ENCODE measurements at places on chromosomes 7 and 10. TPM values are rescaled to one million over a fixed set of nuclear protein-coding genes. Genes with fewer than 3 reads are reported as not detected.

Gene NEUROG3
- not detected for polyA plus RNA-seq

Gene ODAD2
- 1.0 TPM for polyA plus RNA-seq

- no peak for DNase-seq
Measured at GRCh38 chr10:92434385-92434784, 139.5 kb downstream of the IDE start.

- no peak for DNase-seq
Measured at GRCh38 chr7:56229631-56230030, 113.4 kb upstream of the NUPR2 start.

DNA sequence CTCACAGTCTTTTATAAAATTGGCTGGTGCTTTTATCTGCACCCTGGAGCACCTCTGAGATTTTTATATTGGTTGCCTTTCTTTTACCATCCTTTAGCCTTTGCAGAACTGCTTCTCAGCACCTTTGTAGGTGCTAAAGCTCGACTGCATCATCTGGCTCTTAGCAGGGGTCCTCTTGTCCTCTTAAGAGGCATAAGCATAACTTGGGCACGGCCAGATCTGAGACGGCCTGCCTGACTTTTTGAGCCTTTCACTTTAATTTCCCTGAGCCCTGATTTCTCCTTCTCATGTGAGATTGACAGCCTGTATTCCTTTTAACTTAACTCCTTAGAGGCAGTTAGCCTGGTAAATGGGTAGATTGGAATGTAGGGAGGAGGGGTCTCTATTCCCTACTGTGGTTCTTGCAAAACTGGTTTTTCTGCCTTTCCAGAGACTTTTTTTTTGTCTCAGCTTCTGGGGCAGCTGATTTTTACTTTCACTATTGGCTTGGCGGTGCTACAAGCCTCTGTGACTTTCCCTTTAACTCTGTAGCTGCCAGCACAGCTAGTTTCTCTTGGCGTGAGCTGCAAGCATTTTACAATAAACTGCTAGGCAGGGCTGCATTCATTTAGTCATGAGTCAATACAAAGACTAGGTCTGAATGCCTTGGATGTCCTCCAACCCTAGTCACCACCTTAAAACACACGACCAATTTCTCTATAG, 24.0 kb downstream of the ZPBP start:
- peak; percentile 75 for DNase-seq

GRCh38 chr10:118818621-118819221, 64.0 kb upstream of the CACUL1 start:
- DNase-seq = no peak

DNA sequence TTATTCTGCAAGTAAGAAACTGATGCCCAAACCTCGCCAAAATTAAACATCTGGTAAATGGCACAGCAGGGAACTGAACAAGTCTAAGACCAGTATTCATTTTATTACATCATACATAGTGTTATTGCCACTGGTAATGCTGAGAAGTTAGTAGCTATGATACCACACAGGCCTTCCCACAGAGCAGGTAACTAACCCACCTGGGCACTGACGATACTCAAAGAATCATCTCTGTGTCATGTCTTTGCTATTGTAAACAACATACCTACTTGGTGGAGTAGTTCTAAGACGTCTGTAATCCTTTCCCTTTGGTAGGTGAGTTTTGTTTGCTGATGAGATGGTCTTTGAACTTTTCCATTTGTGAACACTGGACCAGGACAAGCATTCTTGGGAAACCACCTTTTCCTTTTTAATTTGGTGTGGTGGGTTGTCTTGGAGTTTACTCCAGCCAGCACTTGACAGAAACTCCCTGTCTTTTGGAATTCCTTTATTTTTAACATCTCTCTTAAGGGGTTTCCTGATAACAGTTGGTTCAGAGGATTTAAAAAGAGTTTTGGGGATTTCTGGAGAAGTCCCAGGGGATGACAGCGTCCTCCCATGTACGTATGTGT, 40.9 kb downstream of the PDSS1 start:
- DNase-seq = no peak

DNA sequence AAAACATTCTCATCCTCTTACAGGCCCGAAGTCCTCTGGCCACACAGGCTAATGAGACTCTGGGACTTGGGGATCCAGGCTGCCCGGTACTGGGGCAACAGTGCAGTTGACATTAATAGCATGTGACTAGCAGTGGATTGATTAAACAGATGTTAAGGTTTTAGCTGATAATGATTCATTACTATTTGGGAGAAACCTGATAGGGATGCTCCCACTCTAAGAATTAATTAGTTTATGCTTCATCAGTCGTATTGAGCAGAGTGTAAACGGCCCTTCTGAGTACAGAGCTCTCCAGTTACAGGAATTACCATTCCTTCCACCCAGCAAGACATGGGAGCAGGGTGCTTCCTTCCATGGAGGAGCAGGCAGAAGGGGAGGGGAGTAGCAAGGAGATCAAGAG, 82.7 kb downstream of the RPS24 start:
- DNase-seq = peak; percentile 53

- peak; percentile 60 for DNase-seq
Measured at GRCh38 chr10:70890917-70891431, 2.6 kb upstream of the PCBD1 start.

Gene CPA2
- polyA plus RNA-seq = 0.58 TPM

DNA sequence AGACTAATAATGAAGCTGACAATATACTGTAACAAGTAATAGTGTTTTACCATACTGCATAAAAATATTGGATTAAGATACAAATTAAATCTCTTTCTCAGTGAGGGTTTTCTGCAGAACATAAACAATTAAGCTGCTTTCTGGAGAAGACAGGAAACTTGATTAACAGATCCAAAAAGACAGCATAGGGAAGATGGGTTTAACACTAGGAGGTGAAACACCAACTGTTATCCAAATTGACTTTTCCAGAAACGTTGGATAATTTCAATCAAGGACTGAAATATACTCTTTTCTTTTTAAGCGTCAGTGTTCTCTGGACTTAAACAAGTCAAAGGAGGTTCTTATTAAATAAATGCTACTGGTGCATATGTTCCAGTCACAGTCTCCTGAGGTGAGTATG, 45.3 kb upstream of the IMMP2L start:
- no peak for DNase-seq

GRCh38 chr7:117164620-117165019, 158.2 kb downstream of the WNT2 start:
- DNase-seq = no peak

Gene MMD2
- 0.23 TPM for polyA plus RNA-seq

DNA sequence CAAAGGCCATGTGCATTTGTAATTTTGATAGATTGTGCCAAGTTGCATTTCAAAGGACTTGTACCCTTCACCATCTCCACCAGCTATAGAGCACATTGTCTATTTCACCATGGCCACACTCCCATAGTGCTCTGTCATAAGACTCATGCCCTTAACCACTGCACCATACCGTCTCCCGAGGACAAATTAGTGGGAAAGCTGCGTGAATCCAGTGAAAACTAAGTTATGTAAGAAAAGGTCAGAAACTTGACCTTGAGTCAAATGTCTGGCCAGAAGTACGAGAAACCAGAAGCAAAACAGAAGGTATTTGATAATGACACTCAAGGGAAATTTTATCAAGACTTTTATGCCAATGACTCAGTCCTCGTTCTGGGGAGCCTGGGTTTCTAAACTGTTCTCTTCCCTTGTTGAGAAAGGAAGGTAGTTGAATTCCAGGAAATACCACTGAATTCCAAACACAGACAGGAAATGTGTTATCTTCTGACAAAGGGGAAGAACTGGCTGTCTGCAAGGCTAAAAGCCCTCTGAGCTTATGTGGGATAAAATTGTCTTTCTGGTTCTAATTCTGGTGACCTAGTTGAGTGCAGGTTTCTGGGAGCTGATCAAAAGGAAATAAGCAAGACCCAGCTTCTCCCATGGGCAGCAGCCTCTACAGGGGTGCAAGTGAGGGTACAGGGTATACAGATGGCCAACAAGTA, 49.7 kb downstream of the CDK1 start:
- no peak for DNase-seq

DNA sequence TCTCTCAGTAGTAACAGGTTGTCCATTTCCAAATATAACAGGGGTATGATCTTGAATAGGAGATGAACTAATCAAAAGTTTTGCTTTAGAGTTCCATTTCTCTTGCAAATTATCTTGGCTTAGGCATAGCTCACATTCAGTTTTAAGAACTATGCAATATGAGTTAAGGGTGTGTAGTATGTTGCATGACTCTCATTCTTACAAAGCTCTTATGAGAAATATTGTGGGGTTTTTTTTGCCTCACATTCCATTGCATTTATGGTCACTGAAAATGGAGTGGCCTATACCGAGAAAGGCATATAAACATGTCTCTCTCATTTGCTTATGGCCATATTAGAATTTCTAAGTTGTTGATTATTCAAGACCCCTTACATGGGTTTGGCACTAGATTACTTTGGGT, 48.5 kb upstream of the LAMB1 start:
- no peak for DNase-seq

DNA sequence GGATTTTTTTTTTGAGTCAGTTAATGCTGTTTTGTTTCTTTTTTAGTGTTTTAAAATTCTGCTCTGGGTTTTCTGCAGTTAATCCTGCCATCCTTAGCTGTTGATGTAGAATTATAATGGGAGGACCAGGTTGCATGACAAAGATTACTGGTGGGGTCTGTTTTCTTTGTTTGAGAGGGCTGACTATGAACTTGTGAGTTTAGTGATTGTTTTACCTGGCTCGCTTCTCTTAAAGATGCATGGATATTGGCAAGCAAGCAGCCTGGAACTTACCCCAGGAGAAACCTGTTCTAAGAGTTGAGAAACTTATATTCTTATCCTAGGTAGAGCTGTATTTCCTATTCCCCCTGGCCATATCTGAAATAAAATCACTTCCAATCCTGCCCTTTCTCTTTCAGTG, 727.8 kb downstream of the GRM8 start:
- DNase-seq = no peak

- no peak for DNase-seq
Measured at GRCh38 chr10:69068549-69068948, 19.4 kb upstream of the SRGN start.

Gene BAG3
- polyA plus RNA-seq = 29.5 TPM

- DNase-seq = no peak
Measured at GRCh38 chr10:94427166-94427565, 24.8 kb downstream of the TBC1D12 start.

DNA sequence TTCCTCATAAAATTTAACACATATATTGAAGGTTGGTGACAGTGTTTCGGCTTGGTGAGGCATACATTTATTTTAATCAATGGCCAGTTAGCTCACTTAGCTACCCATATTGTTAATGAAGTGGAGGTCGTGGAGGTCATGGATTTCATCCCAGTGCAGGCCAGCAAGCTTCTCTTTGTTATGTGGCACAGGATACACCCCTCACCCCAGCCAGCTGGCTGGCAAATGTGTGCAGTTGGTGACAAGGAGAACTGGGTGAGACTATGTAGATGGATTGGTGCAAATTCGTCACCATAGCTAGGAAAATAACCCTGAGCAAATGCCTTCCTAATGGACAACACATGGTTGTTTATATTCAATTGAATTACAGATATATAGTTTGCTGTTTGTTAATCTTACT, 50.5 kb upstream of the FOXP2 start:
- no peak for DNase-seq

Gene H2BK1
- polyA plus RNA-seq = not detected

Gene NPTX2
- polyA plus RNA-seq = 4.2 TPM

GRCh38 chr10:131746785-131747184, 154.0 kb upstream of the PPP2R2D start:
- DNase-seq = no peak

GRCh38 chr10:3213758-3214515, 41.4 kb upstream of the PITRM1 start:
- DNase-seq = peak; percentile 83

DNA sequence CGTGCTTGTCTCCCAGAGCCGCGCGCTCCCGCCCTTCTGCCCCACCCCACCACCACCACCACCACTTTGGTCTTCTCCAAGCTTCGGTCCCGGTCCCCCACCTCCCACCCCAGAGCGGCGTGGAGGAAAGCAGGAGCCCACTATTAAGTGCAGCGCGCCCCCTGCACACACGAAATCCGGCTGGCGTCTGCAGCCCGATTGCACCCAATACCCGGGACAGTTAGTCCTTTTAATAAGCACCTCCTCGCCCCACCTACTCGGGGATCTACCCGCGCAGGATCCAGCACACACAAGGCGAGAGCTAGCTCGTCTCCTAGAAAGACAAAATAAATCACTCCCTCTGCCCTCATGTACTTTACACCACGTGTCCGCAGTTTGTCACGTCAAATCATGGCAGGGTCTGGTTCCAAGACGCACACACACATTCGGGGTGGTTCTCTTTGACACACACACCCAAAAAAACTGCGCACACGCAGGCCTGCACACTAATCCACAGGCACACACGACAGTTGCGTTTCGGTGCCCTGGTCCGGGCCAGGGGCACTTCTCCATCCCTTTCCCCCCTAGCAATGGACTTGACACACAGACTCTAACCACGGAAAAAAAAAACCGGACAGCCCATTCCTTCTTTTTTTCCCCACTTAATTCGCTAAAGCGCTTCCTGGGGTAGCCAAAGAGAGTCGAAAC, 1.6 kb downstream of the SFMBT2 start:
- no peak for DNase-seq

DNA sequence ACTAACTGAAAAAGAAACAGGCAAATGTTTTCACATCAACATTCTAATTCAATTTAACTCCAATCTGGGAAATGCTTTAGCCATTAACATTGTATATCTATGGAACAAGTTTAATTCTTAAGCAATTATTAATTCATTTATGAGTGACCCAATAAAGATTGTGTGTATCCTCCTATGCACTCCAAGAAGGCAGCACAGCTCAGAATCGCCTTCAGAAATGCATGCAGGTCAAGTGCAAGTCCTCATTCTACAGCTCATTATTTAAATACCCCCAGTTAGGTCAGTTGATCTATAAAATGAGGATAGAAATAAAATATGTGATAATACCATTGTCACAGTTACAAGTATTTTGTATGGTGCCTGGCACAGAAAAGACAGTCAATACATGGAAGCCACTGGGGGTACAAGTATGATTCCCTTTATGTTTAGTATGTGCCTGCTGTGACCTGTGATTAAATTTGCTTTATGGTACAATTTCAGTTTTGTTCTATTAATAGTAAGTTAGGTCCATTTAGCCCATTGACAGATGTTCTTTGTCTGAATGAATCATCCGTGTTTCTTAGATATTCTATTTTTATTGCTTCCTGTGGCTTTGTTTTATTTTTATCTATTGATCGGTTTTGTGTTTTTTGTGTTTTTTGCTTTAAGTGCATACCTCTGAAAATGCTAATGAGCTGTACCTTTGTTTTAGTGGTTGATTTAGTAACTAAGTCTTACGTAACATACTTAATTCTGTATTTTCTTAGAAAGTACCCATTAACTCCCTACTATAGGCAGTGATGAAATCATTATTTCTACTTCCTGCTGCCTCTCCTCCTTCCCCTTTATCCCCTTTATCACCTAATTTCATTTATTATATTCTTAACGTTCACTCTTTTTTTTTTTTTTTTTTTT, 42.8 kb downstream of the CPXM2 start:
- no peak for DNase-seq

- DNase-seq = no peak
Measured at GRCh38 chr7:157593541-157593940, 256.7 kb downstream of the DNAJB6 start.

DNA sequence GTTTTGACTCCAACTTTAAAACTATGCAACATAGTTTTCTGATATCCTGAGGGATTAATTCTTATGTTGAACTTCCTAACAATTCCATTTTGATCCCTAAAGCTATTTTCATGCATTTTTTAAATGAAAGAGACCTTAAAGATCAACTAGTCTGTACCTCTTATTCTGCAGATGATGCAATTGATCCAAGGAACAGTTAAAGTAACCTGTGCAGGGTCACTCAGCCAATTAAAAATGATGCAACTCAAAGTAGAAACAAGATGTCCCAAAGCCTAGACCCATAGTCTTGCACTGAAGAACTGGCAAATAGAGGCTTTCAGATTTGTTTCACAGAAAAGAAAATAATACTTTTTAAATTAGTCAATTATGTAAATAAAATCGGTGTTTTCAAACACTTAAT, 86.3 kb downstream of the IMMP2L start:
- DNase-seq = no peak

Gene SPDYE2
- 14.1 TPM for polyA plus RNA-seq
